Stimulated activated CD4-positive, alpha-beta T cell treated with anti-CD3 and anti-CD28 coated beads, TNF-alpha, amount 100 ng/mL, for 48 hours (primary cell): ENCODE measurements at places on chromosomes 13 and 19.
A peak's percentile ranks its signal among the peaks of the same experiment; 100 is the strongest.

DNA sequence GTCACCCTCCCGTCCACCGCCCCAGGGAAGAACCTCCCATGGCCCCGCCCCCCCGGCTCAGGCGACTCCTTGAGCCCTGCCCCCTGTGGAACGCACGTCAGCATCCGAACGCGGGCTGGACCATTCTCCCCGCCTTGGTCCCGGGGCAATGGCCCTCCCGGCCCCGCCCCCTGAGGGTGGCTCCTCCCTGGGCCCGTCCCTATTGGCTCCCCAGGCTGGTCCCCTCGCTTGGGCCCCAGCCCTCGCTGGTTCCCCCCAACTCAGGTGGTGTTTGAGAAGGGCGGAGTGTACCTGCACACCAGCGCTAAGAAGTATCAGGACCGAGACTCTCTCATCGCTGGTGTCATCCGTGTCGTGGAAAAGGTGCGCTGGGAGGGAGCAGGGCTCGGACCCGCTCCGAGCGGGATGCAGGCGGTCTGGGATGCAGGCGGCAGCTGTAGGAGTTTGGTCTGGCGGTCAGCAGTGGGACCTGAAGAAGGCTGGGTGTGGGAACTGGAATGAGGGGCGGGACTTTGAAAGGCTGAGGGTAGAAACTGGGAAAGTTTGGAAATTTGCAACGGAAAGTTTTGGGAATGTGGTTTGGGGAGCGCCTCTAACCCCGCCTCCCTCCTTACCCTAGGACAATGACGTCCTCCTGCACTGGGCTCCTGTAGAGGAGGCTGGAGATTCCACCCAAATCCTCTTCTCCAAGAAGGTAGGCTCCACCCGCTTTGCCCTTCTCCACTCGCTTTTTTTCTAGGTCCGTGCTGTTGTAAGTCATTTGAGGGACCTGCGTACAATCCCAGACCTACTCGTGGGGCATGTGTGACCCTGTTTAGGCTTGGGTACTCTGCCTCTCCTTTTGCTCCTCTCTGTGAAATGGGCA, 609 bp downstream of the TBC1D17 start:
- DNase-seq: peak; percentile 98

DNA sequence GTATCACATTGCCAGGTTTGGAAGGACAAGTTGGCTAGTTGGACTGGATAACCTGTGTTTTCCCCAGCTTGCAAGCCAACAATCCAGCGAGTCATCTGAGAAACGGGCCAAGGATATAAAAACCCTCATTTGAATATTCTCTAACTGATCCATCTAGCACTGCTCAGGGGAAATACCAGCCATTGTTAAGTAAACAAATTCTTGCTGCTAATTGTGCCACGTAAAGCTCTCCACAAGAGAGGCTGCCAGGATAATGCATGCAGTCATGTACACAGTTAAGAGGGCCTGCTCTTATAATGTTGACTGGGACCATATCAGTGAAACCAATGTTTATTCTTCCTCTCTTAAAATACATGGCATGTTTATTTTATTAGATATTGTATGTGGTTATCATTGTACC, 663.2 kb upstream of the SGCG start:
- DNase-seq: no peak

- DNase-seq: no peak
Measured at GRCh38 chr19:49271080-49271753, 53.8 kb downstream of the SLC6A16 start.

GRCh38 chr19:1270213-1270853, 1.2 kb downstream of the CIRBP start:
- DNase-seq: no peak

DNA sequence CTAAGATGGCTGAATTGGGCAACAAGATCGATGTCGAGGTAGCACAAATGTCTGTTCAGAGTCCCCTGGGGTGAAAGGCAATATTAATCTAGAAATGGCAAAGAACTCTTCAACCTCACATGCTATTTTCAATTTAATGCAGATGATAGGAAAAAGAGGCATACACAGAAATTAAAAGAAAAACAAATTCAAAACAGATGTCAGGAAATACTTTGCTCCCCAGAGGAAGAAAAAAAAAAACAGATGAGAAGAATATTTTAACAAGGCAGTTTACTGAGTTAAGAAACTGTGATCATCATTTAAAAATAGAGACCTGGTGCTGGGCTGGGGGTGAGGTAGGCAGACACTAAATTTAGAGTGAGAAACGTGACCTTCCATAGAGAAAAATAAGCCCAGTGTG, 421.9 kb upstream of the ARGLU1 start:
- DNase-seq: no peak

DNA sequence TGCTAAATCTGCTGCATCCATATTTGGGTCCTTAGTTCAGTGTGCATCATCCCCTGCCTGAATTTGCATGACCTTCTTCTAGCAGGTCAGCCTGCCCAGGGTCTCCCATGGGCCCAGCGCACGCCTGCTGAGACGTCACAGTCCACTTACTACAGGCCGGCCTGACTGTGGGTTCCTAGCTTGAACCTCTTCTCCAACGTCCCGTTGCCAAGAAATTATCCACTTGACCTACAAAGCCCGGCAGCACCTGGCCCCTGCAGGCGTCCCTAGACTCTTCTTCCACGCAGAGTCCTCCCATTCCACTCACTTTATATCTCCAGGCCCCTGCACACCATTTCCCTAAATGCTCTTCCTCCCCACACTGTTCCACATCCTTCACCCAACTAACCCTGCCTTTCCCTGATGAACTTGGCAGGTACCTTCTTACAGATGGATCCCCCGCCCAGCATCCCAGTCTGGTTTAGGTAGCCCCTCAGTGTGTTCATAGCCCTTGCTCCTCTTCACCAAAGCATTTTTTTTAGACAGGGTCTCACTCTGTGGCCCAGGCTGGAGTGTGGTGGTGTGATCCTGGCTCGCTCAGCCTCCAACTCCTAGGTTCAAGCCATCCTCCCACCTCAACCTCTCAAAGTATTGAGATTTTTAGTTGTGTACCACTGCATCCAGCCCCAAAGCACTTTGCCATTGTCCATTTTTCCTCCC, 155.0 kb upstream of the SOX1 start:
- no peak for DNase-seq
